ENCODE measurements at places on chromosomes 11 and 22.

- DNase-seq: no peak
These were observed 90.6 kb downstream of the SYN3 start for GRCh38 chr22:32967386-32968101.

- DNase-seq: peak; percentile 29
These were observed 9.9 kb upstream of the APOBEC3A start for GRCh38 chr22:38947321-38948140.

- no peak for DNase-seq
These were observed 26.8 kb downstream of the TPCN2 start for GRCh38 chr11:69075421-69076128.

DNA sequence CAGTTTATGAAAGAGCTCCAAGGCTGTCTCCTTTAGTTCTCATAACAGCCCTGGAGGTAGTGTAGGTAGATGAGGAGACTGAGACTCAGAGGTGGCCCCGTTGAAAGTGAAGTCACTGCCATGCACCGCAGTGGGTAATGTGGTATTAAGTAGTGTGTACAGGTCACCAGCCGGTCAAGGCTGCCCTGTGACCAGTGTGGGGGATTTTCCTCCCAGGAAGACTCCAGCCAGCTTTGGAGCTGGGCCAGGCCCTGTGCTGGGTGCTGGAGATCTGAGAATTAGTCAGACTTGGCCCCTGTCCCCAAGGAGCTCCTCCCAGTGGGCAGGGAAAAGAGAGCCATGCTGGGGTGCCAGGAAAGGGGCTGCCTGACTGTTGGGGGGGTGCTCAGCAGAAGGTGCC is 5.3 kb downstream of the OMP start:
- no peak for DNase-seq

DNA sequence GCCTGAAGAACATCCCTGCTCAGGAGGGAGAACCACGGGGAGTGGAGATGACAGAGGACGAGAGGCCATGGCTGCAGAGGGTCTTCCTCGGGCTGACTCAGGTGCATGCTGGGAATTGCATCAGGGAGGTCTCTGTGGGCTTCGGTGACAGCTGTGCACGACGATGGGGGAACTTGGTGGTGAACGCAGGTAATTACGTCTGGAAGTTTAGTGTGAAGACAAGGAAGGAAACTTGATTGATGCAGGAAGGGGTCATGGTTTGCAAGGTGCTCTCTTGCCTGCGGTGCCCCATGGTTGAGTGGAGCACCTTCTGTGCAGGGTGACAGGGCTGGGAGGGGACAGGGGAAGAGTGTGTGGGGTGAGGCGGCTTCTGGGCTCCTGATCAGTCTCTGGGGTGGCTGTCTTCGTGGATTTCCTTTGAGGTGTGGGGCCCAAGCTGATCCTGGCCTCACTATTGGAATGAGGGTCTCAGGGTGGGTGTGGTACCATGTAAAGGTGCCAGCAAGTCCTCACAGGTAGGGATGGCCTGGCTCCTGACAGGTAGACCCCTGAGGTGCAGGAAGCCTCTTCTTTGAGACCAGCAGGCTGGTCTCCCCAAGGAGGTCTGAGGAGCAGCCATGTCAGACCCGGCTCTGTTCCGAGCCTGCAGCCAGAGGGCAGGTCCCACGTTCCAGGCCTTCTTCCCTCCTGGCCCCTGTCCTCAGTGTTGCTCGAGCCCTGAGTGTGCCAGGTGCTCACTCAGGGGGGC is 1020.1 kb downstream of the TBC1D22A start:
- DNase-seq: no peak

DNA sequence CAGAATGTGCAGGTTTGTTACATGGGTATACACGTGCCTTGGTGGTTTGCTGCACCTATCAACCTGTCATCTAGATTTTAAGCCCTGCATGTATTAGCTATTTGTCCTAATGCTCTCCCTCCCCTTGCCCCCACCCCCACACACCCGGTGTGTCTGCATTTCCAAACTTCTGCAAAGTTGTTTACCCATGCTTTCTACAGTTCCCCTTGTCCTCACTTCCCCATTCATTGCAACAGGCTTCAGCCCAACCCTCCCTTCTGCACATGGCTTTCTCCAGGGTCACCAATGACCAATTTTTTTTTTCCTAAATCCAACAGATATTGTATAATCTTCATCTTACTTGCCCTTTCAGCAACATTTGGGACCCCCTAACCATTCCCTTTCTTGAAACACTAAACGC is 32.0 kb upstream of the NUP50 start:
- no peak for DNase-seq

DNA sequence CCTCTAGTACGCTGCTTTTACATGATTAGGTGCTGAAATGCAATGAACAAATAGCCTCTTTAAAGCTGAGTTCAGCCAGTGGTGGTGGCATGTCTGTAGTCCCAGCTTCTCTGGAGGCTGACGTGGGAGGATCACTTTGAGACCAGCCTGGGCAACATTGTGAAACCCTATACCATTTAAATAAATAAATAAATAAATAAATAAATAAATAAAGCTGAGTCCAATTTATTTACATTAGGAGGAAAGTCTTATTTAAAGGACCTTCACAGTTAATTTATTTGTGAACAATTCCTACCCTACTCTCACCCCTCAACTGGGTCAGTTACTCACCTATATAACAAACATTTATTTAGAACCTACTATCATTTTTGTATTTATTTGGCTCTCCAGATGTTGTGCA is 4.8 kb upstream of the CHRDL2 start:
- no peak for DNase-seq

DNA sequence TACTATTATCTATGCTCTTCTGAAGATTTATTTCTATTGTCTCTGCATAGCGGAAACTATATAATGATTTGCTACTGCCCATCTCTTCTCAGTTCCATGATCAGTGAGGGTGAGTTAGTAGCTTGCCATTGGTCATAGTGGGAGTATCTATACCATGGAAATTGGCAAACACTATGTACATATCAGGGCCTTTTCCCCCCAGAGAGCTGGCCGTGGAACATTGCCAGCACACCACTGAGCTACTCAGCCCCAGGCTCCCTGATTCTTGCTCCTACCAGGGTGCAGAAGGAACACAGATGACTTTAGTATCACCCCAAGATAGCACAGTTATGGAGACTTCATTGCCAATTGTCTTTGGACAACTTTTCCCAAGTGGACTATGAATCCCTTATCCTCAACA is 33.2 kb downstream of the IRAG1 start:
- no peak for DNase-seq

DNA sequence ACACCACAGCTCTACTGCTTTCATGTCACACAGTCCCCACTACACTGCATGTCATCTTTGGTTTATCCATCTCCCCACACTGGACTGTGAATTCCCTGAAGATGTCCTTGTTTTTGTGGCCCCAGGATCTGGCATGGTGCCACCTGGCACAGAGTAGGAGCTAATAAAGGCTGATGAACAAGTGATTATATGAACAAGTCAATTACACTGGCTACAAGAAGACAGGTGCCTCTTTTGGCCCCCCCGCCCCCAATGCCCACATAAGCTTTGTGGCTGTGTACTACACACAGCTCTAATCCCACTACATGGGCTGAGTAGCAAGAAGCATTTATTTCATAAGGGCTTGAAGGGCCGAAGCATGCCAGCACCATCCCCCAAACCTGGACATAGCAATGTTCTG is 24.7 kb downstream of the PLEKHA7 start:
- DNase-seq: no peak

- DNase-seq: no peak
These were observed 82.8 kb upstream of the VSTM5 start for GRCh38 chr11:93933230-93933629.

DNA sequence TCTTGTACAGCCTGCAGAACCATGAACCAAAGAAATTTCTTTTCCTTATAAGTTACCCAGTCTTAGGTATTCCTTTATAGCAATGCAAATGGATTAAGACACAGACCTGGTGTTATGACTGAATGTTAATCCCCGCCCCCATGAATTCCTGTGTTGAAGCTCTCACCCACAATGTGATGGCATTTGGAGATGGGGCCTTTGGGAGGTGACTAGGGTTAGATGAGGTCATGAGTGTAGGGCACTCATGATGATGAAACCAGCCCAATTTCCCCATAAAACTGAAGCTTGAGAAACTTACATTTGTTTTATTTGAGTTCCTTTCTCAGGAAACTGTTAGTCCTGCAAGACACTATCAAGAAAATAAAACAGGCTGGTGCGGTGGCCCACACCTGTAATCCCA is 115.8 kb upstream of the THY1 start:
- DNase-seq: no peak

DNA sequence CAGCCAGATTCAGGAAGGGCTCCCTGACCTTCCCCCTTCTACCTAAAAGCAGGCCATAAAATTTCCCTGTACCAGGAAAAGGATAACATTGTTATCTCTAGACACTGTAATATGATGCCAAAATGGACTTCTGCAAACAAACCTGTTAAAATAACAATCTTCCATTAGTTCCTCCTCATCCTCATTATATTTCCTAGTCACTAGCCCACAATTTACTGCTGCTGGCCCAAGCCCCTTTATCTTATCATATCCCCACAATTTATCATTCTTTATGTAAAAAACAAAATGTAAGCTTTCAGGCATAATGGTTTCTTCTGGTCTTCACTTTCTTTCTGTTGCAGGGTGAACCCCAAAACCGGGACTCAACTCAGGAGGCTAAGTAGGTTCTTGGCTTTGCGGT is 1132.1 kb upstream of the CNTN5 start:
- no peak for DNase-seq

DNA sequence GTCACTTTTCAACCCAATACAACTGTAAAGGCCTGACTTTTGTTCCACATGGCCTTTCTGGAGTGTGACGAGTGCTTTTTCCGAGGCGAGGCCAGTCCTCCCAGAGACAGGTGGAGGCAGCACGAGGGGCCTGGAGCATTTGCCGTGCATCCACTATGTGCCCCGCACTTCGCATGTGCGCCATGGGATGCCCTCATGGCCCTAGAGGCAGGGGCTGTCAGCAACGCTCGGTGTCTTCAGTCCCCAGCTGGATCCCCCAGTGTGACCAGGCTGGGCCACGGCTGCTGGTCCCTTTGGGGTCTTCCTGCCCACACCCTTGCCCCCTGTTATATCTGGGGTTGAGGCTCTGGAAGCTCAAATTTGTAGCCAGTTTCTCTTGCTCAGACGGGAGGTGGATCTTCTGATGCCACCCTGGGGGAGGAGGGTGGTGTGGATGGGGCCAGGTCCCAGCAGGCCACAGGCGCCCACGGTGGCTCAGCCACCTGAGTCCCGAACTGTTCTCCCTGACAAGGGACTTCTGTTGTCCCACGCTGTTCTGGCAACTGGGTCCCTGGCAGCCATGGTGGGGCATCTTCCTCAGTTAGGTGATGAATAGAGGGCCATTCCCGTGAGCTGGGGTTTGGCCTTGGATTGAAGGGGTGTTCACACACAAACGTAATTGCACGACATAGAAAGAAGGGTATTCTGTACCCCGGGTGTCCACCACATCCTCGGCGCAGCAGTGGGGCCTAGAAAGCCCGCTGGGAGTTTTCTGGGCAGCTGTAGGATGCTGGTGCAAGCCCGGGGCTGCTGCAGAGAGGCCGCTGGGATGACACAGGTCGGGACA is 100.9 kb downstream of the CTTN start:
- DNase-seq: no peak

- no peak for DNase-seq
These were observed 94.7 kb downstream of the NECTIN1 start for GRCh38 chr11:119634301-119634700.

DNA sequence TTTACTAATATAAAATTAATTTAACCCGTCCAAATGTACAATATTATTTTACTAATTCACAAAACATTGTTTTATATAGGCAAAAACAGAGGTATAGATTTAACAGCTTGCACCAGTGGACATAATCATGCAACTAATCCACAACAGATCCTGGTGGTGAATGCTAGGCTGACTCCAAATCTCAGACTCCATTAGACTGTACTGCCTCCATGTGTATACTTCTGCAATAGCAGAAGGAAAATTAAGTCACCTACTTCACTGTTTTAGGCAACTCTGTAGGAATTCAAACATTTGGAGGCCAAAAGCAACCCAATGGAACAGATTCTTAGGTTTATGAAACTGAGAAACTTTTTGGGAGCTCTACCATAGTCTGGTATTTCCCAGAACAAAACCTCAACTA is 30.0 kb upstream of the RAB39A start:
- DNase-seq: no peak

GRCh38 chr11:64845129-64845775 is 799 bp upstream of the CDC42BPG start:
- DNase-seq: no peak

DNA sequence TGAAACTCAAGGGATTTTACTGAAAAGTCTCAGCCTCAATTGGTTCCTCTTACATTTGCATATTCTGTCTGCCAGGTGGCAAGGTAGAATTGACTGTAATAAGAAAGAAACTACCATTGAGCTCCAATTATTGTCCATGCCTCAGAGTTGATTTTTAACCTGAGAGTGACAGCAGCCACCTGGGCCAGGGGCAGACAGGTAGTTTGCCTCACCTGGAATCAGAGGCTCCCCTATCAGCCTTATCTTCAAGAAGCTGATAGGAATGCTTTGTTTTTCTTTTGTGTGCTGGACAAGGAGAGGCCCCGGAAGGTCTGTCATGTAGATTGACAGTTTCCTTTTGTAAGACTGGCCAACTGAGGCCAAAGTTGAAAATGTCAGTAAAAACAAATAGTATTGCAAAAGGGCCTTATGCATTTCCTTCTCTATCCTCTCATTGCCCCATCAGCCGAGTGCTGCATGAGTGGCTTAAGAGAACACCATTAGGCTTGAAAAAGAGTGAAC is 34.1 kb downstream of the CD44 start:
- DNase-seq: no peak

GRCh38 chr22:19719050-19719482 is 4.3 kb upstream of the GP1BB start:
- DNase-seq: no peak

GRCh38 chr11:87374038-87374807 is 336.5 kb downstream of the TMEM135 start:
- no peak for DNase-seq

GRCh38 chr11:106077609-106078455 is at the start of gene AASDHPPT:
AASDHPPT (plus strand) TSS chr11:106077662; CDS start chr11:106077711, 49 bp downstream.
- no peak for DNase-seq

GRCh38 chr11:83069441-83070043 is 2.2 kb downstream of the RAB30 start:
- no peak for DNase-seq

GRCh38 chr11:130071211-130071712 is 1.6 kb downstream of the APLP2 start:
- DNase-seq: no peak

DNA sequence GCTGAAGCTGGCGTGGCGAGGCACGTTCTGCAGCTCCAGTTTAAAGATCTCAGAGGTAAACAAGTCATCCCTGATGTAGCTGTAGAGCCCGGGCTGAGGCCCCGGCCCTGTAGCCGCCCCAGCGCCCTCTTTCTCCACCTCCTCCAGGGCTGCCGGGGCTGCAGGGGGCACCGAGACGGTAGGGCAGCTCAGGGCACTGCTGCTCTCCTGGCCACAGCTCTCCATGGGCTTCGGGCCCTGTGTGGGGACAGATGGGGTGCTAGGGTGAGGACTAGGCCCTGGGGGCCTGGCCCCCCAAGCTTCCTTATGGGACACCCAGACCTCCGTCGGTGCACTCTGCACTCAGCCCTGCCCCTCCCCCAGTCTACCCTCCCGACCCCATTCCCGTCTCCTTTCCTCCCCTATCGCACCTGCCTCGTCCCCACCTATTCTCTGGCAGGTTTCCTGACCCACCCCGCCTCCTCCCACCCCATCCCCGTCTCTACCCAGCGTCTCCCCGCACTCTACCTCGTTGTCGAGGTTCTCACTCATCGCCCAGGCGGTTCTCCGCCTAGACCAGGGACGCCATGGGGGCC is 559 bp downstream of the RANBP1 start:
- DNase-seq: no peak
